Fibroblast of skin of left quadriceps (primary cell): ENCODE measurements at places on chromosomes 13 and 19.

- peak; percentile 82 for DNase-seq
Observed at GRCh38 chr13:50386541-50387050, 371.4 kb downstream of the KCNRG start.

DNA sequence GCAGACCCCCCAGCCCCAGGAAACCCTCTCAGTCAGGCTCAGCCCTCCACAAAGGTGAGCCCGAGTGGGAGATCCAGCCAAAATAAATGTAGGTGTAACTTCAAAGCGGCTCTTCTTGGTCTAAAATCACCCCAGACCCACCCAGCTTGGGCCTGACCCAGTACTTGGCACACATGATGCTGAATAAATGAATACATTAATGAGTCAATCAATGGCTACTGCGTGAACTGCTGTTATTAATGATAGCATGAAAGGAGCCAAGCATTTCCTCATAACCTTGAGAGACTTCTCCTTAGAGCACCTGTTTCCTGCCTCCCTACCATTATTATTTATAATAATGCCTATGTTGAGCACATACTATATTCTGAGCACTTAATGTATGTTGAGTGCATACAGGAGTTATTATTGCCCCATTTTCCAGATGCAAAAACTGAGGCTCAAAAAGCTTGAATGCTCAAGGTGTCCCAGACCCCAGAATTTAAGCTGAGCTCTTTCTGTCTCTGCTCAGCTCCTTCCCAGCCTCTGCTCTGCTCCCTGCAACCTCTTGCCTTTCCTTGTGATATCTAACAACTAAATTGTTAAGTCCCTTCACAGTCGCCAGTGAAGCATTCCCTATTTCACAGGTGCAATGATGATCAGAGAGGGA, 4.3 kb downstream of the NOTCH3 start:
- no peak for DNase-seq

GRCh38 chr13:45258334-45258675, 57.5 kb upstream of the KCTD4 start:
- no peak for DNase-seq

- DNase-seq, result no peak
Observed at GRCh38 chr13:108561149-108561548, 68.3 kb upstream of the MYO16 start.

DNA sequence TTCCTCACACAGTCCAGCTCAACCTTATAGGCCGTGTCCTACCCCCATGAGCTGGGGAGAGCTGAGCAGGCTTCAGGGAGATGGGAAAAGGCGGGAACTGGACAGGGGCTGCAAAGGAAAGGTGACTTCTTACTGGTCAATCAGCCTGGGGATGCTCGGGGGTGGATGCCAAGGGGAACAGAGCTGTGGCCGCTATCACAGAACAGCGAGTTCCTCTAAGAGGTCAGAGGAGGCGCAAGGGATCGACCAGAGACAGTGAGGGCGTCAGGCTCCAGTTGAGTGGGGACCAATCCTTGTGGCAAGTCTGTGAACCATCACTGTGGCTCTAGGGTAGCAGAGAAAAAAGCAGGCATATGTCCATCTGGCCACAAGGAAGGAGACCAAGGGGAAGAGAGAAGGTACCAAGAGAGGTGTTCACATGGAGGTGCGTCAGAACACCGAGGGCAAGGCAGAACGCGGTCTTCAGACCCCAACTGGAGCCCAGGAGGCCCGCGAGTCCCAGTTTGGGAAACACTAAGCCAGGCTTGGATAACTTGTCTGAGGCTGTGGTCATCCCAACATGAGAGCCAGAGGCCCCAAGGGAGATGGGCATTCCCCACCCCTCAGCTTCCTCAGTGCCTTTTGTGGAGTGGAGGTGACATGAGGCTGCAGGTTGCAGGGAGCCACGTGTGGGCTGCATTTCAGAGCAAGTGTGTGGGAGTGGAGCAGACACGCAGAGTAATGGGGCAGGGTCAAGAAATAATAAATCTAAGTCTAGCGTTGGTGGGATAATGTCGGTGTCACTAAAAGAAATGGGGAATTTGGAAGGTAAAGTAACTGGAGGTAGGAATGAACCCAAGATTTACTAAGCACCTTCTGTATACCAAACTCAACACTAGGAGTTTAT, 3.9 kb downstream of the F10 start:
- DNase-seq, result no peak

DNA sequence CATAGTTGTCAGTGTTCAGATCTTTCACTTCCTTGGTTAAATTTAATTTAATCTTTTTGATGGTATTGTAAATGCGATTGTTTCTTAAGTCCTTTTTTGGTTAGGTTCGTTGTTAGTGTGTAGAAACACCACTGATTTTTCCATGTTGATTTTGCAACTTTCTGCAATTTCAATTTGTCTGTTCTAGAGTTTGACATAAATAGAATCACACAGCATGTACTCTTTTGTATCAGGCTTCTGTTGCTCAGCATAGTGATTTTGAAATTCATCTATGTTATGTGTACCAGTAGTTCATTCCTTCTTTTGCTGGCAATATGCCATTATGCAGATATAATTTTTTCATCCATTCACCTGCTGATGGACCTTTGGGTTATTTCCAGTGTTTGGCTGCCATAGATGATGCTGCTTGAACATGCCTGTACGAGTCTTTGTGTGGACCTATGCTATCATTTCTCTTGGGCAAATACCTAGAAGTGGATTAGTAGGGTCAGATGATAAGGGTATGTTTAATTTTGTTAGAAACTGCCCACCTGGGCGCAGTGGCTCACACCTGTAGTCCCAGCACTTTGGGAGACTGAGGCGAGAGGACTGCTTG, 33.1 kb downstream of the BICRA start:
- DNase-seq, result no peak

DNA sequence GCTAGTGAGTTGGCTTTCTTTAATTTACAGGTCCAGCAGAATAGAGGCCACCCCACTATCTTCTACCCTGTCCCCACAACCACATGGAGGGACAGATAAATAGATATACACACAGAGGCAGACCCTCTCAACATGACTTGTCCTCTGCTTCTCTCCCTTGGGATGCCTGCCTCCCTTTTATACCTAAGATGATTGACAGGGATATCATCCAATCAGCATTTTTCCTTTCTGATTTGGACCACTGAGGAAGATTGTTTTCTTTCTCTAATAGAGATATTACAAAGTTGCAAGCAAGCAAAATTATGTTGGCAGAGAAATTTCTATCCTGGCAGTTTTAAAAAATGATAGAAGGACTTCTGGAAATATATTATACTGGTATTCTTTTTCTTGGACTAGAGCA, 35.8 kb downstream of the STOML3 start:
- no peak for DNase-seq

GRCh38 chr13:108827646-108828045, 198.2 kb downstream of the MYO16 start:
- no peak for DNase-seq

- DNase-seq, result no peak
Observed at GRCh38 chr13:113929628-113930615, 44.0 kb downstream of the C13orf46 start.

DNA sequence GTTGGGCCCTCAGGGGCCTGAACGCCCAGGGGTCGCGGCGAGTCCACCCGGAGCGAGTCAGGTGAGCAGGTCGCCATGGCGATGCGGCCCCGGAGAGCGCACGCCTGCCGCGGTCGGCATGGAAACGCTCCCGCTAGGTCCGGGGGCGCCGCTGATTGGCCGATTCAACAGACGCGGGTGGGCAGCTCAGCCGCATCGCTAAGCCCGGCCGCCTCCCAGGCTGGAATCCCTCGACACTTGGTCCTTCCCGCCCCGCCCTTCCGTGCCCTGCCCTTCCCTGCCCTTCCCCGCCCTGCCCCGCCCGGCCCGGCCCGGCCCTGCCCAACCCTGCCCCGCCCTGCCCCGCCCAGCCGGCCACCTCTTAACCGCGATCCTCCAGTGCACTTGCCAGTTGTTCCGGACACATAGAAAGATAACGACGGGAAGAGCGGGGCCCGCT, at the start of gene CCNA1:
CCNA1 (plus strand) TSS at position 390 of the 439 bp plus-strand sequence. CDS start 562 bp downstream, outside the sequence.
- DNase-seq, result no peak
